ENCODE measurements at places on chromosomes 1 and 21.

DNA sequence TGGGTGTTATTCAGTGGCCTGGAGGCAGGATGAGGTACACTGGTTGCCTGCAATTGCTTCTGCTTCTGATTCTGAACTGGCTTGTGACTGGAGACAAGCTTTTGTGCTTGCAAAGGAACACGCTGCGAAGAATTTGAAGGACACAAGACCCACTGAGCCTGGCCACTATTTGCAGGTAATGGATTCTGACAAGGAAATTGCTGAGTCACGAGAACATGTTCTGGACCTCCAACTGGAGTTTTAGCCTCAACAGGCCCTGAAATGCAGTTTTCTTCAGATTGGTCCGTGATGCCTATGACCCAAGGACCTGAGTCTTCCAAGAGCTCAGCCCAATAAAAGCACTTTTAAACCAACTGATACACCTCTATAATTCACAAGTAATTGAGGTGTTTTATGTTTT lies 4.6 kb downstream of the RAB3GAP2 start:
- no peak for DNase-seq

GRCh38 chr1:179228783-179229213 lies 679 bp downstream of the ABL2 start:
- no peak for DNase-seq

- no peak for DNase-seq
These were observed 3.8 kb downstream of the DNALI1 start for GRCh38 chr1:37560401-37561132.

- no peak for DNase-seq
These were observed 325.0 kb downstream of the HLX start for GRCh38 chr1:221204055-221204833.

DNA sequence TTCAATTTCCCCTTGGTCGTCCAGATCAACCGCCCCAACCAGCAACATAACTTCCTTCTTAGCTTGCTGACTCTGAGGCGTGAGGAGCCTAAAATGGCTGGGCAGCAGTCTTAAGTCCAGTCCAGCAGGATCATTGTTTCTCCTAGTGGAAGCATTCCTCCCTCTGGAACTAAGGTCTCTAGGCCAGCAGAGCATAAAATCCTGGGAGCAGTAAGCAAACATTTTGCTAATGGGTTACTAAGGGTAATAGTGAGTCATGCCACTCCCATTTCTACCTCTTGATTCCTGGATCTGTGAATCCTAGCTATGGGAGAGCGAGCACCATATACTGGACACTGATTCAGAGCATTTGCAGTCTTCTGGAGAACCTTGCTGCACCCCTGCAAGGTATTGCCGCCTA lies 59.9 kb downstream of the ADSS2 start:
- DNase-seq = no peak

DNA sequence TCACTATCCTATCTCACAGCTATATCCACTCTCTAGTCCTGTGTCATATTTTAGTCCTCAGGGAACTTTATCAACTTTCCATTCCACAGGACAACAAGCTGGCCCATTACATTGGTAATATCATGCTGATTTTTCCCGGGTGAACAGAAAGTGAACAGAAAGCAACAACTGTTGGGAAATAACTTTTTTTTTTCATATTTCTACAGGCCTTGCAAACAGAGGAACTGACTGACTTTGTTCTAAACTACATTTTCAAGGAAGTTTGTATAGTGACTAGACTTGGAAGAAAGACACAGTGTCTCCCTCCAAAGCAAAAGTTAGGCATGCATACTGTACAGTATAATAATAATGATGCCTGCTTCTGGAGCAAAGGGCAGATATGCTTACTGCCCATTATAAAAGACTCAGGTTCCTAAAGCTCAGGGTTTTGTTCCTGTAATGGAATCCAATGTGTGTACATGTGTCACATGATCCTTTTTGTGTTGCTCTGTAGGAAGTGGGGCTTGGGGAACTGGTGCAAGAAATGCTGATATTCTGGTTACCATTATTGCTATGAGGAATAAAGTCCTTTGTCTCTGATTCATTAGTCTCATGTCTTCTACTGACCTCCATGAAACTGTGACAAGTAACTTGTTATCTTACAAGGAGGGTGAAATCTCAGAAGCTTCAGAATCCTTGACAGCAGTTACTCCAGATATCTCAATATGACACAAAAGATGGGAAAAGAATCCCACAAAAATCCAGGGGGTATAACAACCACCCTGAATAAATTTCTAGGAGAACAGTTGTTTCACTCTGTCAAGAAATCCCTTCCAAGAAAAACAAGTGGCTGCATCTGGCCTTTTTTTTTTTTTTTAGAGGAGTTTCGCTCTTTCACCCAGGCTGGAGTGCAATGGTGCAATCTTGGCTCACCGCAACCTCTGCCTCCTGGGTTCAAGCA lies 17.7 kb upstream of the NTPCR start:
- DNase-seq = no peak

DNA sequence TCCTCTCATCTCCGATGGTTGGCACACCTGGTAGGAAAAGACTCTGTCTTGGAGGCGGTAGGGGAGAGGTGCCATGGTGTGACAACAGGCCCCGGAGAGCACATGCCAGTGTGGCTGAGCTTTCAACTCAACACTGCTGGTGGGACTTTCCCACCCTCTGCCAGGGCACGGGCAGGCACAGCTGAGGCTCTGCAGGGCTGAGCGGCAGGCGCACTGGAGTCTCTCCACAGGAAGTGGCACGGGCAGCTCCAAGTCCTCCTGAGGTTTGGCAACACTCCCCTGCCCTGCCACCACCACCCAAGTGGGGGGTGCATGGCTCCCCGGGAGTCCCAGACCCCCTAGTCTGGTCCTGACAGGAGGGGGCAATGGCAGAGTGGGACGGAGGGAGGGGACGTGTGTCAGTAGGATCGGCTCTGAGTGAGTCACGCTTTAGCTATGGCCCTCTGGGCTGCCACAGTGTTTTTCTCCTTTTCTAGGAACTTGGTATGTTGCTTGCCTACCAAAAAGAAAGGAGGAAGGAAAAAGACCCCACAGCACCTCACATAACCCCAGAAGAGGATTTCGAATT lies 27.3 kb upstream of the EVA1B start:
- DNase-seq = no peak

- no peak for DNase-seq
These were observed 124.0 kb downstream of the PIGK start for GRCh38 chr1:77095236-77095635.

- no peak for DNase-seq
These were observed 18.7 kb downstream of the AK4 start for GRCh38 chr1:65166572-65167305.

GRCh38 chr1:50197216-50197615 lies 88.5 kb downstream of the ELAVL4 start:
- DNase-seq = no peak

GRCh38 chr1:116461723-116462122 lies 88.7 kb downstream of the ATP1A1 start:
- DNase-seq = no peak

DNA sequence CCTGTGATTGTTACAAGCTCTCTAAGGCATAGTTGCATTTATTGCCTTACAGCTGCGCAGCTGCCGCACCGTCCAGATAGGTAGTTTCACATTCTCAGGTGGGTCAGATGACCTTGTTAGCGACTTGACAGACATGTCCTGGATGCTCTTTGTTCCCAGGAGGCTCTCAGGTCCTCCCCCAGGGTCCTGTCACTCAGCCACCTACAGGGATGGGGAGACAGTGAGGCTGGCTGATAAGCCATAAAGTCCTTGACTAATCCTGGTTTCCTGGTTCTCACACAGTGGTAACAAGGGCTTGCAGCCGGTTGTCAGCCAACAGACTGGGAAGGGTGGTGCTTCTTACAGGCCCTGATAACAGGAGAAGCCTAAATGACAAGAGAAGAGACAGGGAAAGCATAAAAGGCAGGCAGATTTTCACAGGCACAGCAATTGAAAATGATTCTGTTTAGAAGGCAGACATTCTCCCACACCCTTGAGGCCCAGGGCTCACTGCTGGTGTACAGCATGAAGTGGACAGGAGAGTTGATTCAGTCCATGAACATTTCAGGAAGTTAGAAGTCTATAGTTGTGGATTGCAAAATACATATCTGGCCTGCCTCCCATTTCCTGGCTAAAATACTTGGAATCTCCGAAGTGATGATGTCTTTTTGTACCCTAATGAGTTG lies 2.9 kb downstream of the ARF1 start:
- no peak for DNase-seq

DNA sequence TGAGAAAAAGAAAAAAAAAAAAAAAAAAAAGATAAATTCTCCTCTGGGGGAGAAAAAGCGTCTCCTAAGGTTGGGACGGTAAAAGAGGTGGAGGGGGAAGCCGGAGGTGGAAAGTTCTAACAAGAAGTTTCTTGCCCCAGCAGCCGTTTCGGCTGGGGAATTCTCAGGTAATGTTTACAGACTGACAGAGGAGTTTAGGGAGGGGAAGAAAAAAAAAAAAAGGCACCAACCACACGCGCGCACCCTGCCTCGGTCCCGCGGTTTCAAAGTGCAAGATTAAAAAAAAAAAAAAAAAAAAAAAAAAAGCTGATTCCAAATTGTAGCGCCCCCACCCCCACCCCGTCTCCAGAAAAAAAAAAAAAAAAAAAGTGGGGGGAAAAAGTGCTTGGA lies 504 bp downstream of the DHRS3 start:
- DNase-seq = no peak

DNA sequence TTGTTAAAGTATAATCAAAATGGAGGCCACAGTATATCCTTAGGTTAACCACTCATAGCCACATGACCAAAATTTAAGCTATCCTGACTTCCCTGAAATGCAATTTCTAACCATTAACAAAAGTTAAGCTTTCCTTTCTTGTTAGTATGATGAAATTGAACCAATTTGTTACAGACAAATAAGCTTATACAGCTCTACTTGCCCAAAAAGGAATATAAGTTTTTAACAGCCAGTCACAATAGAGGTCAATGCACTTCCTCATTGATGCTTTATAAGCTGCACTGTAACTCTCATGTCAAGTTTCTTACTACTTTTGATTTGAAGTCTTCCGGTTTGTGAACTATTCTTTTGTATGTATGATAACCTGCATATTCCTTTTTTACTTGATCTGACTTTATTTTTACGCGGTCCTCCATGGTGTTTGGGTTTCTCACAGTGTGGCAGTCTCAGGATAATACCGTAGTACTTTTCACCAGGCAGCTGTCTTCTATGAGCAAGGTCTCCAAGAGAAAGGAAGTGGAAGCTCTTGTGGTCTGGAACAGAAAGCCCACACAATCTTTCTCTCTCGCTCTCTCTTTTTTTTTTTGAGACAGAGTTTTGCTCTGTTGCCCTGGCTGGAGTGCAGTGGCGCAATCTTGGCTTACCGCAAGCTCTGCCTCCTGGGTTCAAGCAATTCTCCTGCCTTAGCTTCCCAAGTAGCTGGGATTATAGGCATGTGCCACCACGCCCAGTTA lies 331.6 kb downstream of the SRGAP2C start:
- DNase-seq = no peak

DNA sequence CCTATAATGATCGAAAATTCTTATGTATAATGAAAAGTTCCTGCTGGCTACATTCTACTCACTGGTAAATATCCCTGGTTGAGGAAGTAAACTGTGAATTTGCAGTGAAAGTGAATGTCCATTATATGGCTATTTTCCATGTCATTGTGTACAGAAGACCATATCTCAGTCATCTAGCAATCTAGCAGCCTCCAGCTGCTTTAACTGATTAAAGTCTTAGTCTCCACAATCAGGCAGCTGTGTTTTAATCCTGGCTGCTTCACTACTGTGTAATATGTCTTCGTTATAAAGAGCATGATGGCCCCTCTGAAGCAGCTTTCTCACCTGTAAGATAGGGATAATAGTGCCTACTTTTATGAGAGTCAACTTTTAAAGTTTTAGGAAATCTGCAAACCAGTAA lies 11.4 kb downstream of the CLCA2 start:
- DNase-seq = no peak

DNA sequence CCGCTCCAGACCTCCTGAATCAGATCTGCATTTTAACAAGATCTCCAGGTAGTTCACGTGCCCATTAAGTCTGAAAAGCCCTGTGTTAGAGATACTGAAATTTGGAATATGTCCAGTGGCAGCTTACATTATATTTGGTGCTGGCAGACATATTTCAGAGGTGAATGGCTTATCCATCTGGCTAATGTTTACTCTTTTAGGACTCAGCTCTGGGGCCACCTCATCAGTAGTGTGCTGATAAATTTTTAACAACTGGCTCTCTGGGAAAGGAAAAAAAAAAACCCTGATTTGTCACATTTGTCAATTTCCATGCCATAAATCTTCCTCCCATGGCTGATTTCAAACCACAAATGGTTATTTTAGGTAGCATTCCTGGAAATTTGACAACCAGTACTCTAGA lies 25.3 kb upstream of the SYT6 start:
- DNase-seq = no peak

GRCh38 chr1:53210352-53210751 lies 10.1 kb downstream of the CZIB start:
- no peak for DNase-seq

DNA sequence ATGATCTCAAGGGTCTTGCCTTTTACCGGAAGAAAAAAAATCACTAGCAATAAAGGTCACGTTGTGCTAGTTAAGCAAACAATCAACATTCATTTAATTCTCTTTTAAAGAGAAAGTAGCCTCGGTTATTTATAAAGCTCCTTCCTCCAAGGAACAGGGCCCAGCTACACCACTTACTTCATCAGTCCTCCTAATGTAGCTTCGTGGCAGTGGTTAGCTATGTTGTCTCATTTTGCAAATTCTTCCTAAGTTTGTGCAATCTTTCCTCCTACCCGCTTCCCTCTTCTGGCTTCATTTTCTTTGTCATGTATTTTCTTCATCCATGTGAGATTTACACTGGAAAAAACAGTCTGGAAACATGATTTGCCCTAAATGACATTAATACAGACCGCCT lies 554.2 kb downstream of the NUF2 start:
- DNase-seq = no peak

- no peak for DNase-seq
These were observed 4.2 kb downstream of the RD3 start for GRCh38 chr1:211487672-211488208.

DNA sequence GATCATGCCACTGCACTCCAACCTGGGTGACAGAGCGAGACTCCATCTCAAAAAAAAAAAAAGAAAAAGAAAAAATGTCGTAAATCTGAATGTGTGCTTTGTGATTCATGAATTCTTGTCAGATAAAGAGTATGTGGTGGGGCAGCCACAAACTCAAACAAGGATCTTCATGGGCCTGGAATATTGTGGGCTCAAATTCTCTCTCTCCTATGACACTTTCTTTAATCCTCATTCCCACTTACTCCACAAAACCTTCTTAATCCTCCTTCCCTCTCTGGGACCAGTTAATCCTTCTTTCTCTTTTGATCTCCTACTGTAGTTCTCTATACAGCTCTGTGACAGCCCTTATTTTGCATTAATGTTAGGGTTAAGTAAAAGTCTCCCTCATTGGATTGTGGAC lies 112.3 kb downstream of the AK5 start:
- no peak for DNase-seq

- DNase-seq = no peak
These were observed 13.2 kb downstream of the AVPR1B start for GRCh38 chr1:206103979-206104378.

GRCh38 chr1:64047549-64047996 lies 155.8 kb upstream of the UBE2U start:
- no peak for DNase-seq

- no peak for DNase-seq
These were observed 73.5 kb downstream of the SGIP1 start for GRCh38 chr1:66607458-66607857.
